ENCODE measurements at places on chromosomes 12 and 14. TPM values are rescaled to one million over a fixed set of nuclear protein-coding genes. Genes with fewer than 3 reads are reported as not detected.

GRCh38 chr12:62332598-62332997 is 72.4 kb downstream of the USP15 start:
- DNase-seq = peak; percentile 75

DNA sequence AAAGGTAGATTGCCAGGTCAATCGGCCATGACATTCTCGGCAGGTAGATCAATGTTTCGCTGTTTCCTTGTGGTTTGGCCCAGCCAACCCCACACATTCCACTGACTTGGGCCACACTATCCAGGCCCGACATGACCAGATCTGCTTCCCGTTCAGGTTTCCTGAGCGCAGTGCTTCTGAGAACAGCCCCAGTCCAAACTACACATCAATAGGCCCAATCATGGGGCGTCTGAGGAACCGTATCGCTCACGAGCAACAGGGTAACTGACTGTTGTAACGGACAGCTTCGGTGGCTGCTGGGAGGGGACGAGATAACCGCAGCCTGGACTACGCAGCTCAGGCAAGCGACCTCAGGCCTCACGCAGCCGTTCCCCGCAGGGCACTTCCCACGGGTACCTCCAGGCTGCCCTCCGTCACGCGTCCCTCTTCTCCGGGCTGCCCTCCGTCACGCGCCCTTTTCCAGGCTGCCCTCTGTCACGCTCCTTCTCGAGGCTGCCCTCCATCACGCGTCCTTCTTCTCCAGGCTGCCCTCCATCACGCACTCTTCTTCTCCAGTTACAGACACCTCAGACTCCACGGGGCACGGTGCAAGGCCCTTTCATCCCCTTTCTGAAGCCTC is 14.7 kb downstream of the ZNF605 start:
- DNase-seq = no peak

- peak; percentile 14 for DNase-seq
Measured at GRCh38 chr12:120457133-120457532, 10.9 kb downstream of the GATC start.

GRCh38 chr12:18430425-18431048 is 169.2 kb downstream of the PIK3C2G start:
- DNase-seq = peak; percentile 76

GRCh38 chr12:27158297-27158696 is 75.9 kb upstream of the C12orf71 start:
- DNase-seq = no peak

DNA sequence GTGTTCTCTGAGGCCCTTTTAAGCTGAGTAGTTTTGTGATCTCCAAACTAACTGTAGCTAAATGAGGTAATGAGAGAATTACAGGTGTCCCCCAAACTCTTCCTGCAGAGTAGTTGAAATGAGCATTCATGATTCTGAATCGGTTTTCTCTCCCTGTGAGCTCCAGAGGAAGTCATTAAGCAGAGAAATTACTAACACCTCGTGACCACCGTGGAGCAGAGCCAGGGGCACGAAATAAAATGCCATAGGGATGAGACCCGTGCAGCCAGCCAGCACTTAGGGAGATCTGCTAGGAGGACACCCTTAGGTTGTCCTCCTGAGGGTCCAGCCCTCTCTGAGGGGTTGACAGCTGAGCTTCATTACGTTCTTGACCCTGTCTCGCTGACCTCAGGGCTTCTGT is 79.5 kb downstream of the SLC25A47 start:
- DNase-seq = peak; percentile 29

DNA sequence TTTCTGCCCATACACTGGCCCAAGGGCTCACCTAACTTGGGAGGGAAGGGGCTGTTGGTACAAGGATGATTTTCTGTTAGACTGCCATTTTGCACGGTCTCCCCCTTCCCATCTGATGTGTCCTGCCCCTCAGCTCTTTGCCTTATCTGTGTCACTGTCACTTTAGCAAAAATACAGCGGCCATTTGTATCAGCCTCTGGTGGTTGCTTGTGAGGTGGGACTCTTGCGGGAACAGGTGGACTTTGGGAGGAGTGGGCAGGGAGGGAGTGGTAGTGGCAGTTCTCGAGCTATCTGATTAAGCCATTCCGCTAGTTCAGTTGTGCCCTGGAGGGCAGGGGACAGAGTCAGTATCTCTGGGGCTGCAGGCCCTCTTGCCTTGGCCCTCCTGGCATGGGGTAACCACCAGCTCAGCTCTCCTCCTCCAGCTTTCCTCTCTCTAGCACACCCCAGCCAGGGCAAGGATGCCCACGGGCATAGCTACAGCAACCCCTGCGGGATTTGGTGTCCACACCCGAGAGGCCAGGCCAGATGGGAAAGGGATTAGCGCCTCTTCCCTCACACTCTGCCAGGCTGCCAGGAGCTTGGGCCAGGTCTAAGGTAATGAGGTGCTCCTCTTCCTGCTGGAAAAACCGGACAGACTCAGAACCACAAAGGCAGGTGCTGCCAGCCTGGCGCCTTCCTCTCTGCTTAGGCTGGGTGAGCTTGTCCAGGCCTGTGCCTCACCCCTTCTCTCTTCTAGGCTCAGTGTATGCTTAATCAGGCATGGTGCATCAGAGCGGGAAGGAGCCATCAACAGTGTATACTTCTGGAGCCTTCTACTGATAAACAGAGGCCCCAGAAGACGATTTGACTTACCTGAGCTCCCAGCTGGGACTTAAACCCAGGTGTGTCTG is 8.7 kb downstream of the SLC48A1 start:
- no peak for DNase-seq

- DNase-seq = peak; percentile 93
Measured at GRCh38 chr12:131912518-131913274, 16.4 kb upstream of the PUS1 start.

ZFHX2 gene
- not detected for total RNA-seq

CD163 gene
- total RNA-seq = not detected

- DNase-seq = peak; percentile 61
Measured at GRCh38 chr12:69495071-69495470, 24.9 kb downstream of the FRS2 start.

DNA sequence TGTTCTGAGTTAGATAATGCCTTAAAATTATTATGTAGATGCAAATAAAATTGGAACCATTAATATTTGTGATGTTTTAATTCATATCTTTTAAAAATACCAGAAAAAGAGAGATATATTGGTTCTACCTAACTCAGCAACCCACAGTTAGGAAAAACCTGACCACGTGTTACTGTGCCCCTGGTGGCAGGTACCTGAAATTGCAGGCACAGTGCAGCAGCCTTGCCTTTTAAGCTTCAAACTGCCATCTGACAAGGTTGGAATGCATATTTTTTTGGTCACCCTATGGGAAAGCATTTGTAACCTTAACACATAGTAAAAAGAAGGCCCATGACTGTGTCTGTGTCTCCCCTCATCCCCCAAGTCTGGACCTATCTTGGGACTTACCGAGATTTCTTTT is 109.4 kb upstream of the NOS1 start:
- no peak for DNase-seq

DNA sequence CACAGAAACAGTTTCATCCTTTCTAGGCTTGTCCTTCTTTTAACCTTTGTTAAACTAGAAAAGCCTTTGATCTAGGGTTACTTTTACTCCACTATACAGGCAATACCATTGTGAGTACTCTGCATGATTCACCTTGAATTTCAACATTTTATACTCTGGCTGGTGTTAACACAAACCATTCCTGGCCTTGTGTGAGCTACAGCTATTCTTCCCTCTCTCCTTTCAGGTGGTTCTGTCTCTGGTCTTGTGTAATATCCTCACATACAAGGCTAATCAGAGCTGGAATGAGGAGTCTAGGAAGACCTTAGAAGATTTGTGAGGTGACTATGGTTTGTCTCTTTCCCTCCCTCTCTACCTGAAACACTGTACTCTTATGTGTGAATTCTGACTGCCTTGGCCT is 837.4 kb upstream of the USP15 start:
- no peak for DNase-seq

DNA sequence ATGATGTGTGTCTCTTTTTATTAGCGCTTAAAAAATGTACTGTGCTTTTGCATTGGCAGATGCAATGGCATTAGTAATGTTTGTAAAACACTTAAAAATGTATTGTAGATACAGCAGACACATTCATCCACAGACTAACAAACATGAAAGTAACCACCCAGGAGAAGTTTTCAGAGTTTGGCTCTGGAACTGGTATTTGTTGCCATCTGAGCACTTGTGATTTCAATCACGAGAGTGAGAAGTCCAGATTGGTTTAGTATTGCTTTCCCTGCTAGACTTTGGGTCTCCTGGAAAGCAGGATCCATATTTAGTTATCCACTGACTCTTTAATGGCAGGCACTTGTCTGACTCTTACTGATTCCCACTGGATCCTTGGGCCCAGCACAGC is 13.2 kb downstream of the RASSF8 start:
- DNase-seq = no peak

- peak; percentile 90 for DNase-seq
Measured at GRCh38 chr14:51581017-51581881, 70.5 kb upstream of the FRMD6 start.

PSMB5 gene
- 263 TPM for total RNA-seq

EPS8 gene
- total RNA-seq = 107 TPM

C12orf54 gene
- total RNA-seq = not detected

- no peak for DNase-seq
Measured at GRCh38 chr12:24352363-24352762, 402.9 kb upstream of the SOX5 start.

- no peak for DNase-seq
Measured at GRCh38 chr14:82778601-82779000, 1244.9 kb upstream of the SEL1L start.

- DNase-seq = peak; percentile 11
Measured at GRCh38 chr14:63960926-63961567, 108.2 kb downstream of the SYNE2 start.

GRCh38 chr14:35949920-35950513 is 123.9 kb downstream of the BRMS1L start:
- DNase-seq = no peak

INHBC gene
- total RNA-seq = not detected

- DNase-seq = no peak
Measured at GRCh38 chr12:51323317-51323960, 535 bp downstream of the BIN2 start.

GRCh38 chr14:45136399-45136798 is 669 bp downstream of the FANCM start:
- DNase-seq = peak; percentile 34

DNA sequence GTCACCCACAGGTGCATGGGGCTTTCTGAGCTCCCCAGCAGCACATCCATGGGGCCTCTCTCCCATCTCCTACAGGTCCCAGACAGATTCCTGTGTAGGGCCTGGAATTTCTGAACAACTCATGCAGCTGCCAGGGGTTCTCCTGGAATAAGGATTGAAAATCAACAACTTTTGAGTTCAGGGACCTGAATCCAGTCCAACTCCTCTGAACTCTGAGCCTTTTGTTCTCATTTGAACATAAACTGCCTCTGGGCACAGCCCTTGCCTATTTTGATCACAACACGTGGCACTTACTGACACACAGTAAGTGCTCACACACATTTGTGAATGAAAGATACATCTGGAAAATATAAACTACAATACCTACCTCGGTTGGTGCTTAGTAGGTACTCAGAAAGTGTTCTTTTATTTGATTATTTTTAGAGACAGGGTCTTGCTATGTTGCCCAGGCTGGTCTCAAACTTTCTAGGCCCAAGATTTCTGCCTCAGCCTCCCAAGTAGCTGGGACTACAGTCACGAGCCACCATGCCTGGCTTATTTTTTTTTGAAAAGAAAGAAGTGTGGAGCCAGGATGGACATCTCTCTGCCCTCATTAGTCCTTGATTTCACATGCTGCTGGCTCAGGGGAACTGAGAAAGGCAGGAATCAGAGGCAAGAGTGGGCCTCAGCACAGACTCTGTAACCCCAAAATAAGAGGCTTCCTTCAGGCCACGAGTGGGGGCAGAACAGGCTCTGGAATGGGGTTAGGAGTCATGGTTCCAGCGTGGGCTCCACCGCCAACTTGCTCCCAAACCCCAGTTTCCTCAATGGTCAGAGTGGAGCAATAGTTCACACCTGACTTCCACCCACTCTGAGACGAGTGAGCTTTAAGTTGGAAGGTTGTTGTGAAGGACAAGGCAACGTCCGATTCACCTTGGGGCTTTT is 27.0 kb downstream of the SYNE3 start:
- no peak for DNase-seq

DNA sequence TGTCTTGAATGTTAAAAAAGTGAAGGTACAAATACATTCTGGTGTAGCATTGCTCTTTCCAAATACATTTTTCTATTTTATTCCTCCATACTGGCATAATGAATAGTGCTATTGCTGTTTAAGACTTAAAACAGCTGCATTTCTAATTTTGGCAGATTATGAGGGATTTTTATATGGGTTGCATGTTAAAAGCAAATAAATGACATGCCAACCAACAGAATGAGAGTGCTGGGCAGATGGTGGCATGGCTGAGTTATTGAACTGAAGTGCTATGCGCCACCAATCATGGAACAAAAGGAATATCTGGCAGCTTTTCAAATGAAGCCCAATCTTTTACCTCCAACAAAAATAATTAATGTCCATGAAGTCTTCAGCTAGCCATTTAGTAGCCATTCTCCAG is 215.0 kb downstream of the PRKD1 start:
- no peak for DNase-seq

DNA sequence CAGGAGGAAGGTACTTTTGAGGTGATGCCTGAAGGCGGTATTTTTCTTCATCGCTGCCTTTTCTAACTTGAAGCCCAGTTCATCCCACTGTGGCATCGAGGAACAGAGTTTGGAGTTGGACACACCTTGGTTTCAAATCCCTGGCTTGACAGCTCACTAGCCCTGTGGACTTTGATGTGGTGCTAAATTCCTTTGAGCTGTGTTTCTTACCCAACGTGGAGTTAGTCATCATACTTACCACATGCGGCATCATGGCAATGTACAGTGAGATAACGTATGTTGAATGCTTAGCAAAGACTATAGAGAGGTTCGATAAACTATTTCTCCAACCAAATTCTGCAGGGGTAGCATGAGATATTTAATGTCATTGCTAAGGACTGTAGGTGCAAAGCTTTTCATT is 3.4 kb downstream of the PLEKHG3 start:
- peak; percentile 91 for DNase-seq

GRCh38 chr12:66549050-66549389 is 129.9 kb downstream of the GRIP1 start:
- no peak for DNase-seq

GRCh38 chr12:23895792-23896218 is 53.7 kb downstream of the SOX5 start:
- no peak for DNase-seq

CBLN3 gene
- 5.6 TPM for total RNA-seq

DNA sequence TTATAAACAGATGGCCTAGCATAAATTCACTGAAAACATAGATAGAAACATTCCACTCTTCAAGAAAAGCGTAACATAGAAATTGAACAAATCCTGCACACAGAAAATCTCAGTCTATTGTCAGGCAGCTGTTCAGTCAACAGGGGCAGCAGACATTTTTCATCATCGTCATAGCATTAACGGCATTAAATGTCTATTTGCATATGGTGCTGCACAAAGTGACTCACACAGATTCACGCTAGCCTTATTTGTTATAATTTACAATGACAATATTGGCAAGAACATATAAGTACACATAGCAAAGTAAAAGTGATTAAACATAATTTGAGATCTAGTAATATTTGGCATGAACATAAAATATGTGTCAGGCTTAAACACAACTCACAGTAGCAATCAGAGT is 95.7 kb downstream of the CEP128 start:
- DNase-seq = no peak

All from GM23248 (cell line).